NCI-H2171 treated with DMSO at 0.1 percent for 48 hours (cell line): ENCODE measurements at places on chromosomes 11 and 22.

- DNase-seq, result no peak
Observed at GRCh38 chr11:1297576-1298473, 11.6 kb downstream of the TOLLIP start.

- DNase-seq, result no peak
Observed at GRCh38 chr11:66593303-66593635, 284 bp downstream of the CCS start.

DNA sequence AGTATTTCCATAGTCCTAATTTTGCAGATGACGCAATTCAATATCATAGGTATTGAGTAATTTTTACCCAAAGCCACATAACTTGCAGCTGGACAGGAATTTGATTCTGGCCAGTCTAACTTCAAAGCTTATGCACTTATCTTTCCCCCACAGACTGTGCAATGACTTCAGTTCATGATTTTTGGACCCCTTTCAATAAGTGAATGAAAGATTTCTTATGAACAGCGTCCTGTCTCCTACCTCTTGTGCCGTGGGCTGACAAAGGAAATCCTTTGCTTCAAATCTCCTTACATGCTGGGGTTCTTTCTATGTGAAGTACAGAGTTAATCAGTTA lies 217.7 kb upstream of the KIRREL3 start:
- DNase-seq, result no peak

- no peak for DNase-seq
Observed at GRCh38 chr11:69265911-69266510, 27.9 kb upstream of the MYEOV start.
